ENCODE measurements at places on chromosomes 7 and 10.

DNA sequence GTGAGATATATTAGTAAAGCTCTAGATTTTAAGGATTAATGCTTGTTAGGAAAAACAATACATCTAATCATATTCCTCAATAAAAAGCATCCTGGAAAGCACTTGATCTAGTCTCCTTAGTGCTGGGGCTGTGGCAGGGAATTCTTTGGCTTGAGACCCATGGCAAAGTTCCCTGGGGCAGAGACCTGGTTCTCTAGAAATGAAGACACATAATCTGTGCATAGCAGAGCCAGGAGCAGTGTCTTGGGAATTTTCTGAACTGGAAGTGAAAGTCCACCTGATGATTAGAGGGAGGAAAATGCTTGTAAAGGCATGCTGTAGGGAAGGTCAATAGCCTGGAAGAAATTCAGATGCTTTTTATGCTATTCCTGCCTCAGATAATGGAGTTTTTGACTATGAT lies 247.4 kb downstream of the CDK14 start:
- no peak for DNase-seq

GRCh38 chr7:65902306-65902705 lies 29.4 kb downstream of the VKORC1L1 start:
- no peak for DNase-seq

- no peak for DNase-seq
Measured at GRCh38 chr10:75223507-75223906, 12.2 kb downstream of the COMTD1 start.

DNA sequence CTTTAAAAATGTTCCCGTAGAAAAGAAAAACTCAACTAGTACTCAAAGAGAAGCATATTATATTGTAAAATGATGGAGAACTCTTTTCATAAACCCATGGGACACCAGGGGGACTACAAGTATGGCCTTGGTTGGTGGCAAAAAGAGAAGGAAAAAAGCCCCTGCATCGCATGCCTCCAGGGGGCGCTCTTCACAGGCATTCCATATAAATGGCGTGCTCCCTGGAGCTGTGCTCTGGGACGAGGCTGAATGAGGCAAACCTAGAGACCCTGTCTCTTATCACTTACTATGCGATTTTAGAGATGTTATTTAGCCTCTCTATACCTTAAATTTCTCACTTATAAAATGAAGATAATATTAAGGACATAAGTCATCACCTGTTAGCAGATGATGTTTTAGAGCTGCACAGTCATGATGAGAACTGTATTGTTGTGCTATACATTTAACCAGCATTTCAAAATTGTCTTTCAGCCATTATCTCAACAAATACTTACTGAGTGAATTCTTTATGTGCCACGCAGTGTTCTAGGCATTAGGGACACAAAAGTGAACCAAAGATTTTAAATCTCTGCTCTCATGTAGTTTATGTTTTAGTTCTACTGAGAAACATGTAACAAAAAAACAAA lies 105.8 kb downstream of the ARHGAP21 start:
- peak; percentile 73 for DNase-seq

DNA sequence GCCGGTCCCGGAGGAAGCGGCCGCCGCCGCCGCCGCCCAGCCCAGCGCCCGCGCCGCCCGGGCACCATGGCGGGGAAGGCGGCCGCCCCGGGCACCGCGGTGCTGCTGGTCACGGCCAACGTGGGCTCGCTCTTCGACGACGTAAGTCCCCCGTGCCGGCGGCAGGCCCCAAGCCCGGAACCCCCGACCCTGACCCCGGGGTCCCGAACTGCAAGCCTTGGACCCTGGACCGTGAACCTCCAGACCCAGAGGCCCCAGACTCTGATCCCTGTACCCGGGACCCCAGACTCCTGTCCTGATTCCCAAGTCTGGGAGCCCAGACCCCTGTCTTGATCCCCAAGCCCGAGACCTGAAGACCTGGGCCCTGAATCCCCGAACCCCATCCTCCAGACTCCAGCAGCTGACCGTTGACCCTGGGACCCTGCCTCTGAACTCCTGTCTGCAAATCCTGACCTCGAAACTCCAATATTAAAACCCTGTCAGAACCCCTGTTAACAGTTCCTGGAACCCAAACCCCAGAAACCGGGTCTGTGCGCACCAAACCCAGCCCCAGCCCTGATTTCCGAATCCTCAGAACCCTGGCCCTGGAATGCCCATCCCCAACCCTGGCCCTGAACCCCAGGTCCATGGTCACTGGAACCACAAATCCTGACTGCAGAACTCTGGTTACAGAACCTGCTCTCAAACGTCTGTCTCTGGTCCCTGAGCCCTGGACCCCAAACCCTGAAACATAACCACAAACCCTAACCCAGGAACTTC lies 623 bp downstream of the INPP5A start:
- DNase-seq = no peak

GRCh38 chr10:32771217-32771616 lies 186.8 kb downstream of the ITGB1 start:
- no peak for DNase-seq

DNA sequence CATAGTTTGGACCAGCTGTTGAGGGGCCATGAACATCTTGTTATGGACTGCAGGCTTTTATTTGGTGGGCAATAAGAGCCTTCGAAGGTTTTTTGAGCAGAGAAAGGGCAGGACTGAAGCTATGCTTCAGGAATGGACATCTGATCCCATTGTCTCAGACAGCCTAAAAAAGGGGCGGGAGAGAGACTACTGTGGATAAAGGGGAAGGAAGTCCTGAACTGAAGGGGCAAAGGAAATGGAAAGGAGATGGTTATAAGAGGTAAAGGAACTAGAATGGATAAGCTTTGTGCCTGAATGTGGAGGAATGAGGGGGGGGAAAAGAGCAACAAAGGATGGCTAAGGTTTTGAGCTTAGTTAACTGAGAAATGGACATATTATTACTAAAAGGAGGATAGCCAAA lies 172.5 kb downstream of the SKAP2 start:
- DNase-seq = no peak

DNA sequence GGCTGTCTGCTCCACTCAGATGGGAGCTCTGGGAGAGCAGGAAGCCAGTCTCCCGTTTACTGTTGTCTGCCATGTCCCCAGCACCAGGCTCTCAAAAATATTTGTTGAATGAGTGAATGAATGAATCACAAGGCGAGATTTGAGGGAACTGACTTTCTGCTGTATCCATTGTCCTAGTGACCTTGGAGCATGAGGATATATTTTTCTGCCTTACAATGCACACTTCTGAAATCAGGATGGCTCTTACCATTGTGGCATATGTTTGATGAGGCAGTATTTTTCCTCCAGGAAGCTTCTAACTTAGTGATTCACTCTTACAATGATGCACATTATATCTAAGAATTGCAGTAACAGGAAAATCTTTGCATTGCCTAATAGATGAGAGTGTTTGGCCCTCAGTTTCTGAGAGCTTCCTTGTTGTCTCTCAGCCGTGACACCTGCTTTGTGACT lies 136.4 kb downstream of the RPS24 start:
- DNase-seq = no peak

GRCh38 chr10:54234832-54235231 lies 566.2 kb downstream of the PCDH15 start:
- no peak for DNase-seq

GRCh38 chr10:1650542-1651269 lies 86.6 kb downstream of the ADARB2 start:
- no peak for DNase-seq

GRCh38 chr7:142870566-142871259 lies 14.8 kb downstream of the TRPV6 start:
- no peak for DNase-seq

- DNase-seq = no peak
Measured at GRCh38 chr10:11488126-11488525, 123.3 kb downstream of the USP6NL start.

- peak; percentile 29 for DNase-seq
Measured at GRCh38 chr7:3200504-3200903, 100.5 kb upstream of the SDK1 start.

DNA sequence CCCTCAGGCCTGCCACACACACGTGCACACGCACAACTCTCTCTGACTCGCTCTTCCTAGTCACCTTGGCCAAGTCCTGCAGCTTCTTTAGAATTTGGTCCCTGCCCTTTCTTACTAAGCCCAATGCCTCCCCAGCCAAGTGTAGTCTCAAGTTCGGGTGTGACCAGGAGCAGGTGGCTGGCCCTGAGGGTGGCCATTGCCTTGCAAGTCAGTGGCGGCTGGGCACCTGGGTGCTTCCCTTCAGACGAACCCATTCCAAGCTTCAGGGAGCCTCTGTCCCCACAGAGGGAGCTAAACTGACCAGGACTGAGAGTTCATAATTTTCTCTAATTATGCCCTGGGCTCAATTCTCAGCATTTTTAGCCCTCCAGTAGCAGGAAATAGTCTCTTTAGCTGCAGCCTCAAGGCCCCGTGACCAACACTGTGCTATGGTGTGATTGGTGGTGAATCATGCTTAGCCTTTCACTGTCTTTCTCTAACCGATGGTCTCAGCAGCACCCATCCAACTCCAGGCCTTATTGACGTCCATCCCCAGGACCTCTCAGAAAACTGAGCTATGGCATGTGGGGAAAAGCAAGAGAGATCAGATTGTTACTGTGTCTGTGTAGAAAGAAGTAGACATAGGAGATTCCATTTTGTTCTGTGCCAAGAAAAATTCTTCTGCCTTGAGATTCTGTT lies 34.7 kb upstream of the FXYD4 start:
- DNase-seq = no peak

DNA sequence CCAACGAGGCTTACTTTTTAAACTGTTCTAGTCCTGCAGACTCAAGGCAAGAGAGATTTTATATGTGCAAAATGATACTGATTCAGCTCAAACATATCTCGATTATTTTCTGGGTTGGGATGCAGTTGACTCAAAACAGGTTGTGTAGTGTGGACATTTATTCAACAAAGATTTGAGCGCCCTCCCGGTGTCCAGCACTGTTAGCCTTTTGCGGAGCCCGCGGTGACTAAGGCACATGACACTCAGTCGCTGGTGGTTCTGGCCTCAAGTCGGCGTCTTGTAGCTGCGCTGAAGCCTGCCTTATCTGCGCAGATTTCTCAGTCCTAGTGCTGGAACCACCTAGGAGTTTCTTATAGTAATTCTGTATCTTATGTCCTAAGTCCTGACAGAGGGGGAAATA lies 938 bp upstream of the CADPS2 start:
- peak; percentile 8 for DNase-seq

GRCh38 chr10:101292194-101293006 lies 61.6 kb upstream of the BTRC start:
- DNase-seq = no peak

DNA sequence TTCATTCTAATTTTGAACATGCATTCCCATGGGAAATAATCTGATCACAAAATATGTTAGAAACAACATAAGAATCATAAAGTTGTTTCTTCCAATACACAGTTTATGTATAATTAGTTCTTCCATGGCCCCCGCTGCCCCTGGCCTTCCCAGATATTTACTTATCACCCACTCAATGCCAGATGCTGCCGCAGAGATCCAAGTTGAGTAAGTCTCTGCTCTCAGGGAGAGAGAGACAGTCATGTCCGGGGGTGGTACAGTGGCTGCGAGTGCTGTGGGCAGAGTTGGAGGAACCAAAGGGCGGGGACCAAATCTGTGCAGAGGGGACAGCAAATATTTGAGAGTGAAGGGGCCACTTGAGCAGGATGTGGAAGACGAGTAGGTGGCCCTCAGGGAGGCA lies 37.1 kb downstream of the COL26A1 start:
- no peak for DNase-seq

DNA sequence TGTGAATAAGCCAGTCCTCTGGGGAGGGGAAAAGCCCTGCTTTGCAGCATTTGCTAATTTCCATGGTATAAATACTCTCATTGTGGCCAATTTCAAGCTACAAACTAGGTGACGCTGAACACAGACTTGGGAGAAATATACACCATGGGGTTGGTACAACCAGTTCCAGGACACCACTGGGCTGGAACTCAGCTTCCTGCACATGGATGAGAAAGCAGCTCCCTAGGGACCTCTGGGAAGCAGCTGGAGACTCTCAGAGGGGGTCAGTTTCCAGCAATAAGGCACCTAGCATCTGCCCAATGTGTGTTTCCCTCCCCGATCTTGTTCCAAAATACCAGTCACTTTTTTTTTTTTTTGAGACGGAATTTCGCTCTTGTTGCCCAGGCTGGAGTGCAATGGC lies 56.8 kb upstream of the WDR11 start:
- no peak for DNase-seq

- DNase-seq = no peak
Measured at GRCh38 chr7:121516821-121517220, 120.7 kb upstream of the FAM3C start.

- DNase-seq = no peak
Measured at GRCh38 chr10:23362879-23363792, 18.5 kb upstream of the C10orf67 start.

GRCh38 chr10:132539431-132539839 lies 1.8 kb downstream of the INPP5A start:
- DNase-seq = no peak

GRCh38 chr10:80871083-80871482 lies 333.4 kb downstream of the SH2D4B start:
- no peak for DNase-seq

- DNase-seq = no peak
Measured at GRCh38 chr7:5699467-5700384, 81.7 kb downstream of the RNF216 start.

DNA sequence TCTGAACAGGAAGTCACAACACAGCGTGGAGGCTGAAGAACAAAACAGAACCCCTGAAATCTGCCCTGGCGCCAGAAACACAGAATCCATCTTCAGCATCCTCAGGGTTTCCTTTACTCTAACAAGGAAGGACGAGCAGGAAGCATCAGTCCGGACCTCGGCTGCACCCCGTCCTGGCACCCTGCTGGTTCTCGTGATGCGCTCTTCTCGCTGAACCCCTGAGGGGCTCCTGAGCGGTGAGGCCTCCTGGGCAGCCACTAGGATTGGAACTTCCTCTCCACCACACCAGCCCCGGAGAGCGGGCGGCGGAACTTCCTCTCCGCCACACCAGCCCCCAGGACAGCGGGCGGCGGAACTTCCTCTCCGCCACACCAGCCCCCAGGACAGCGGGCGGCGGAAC lies 461.9 kb downstream of the PTPRN2 start:
- no peak for DNase-seq

DNA sequence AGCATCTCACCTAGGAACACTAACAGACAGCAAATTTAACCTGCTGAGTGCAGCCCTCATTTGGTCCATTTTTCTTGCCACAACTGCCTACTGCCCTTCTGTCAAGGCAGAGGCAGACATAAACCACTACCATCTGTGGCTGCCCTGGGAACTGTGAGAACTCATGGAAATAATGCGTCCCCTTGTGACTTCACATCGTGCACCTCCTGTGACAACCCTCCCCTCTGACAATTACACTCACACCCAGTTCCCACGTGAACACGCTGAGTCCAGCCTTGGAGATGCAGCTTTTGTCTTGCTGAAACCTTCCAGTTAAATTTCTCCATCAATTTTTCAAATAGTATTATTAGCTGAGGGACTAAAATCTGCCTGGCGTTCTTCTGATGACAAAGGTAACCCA lies 193.1 kb upstream of the KLF14 start:
- no peak for DNase-seq

Data from hematopoietic multipotent progenitor cell treated with erythropoietin and hydrocortisone succinate and interleukin-3 and kit ligand, for 8 days (in vitro differentiated cells).